ENCODE measurements at places on chromosomes 3 and 15.

DNA sequence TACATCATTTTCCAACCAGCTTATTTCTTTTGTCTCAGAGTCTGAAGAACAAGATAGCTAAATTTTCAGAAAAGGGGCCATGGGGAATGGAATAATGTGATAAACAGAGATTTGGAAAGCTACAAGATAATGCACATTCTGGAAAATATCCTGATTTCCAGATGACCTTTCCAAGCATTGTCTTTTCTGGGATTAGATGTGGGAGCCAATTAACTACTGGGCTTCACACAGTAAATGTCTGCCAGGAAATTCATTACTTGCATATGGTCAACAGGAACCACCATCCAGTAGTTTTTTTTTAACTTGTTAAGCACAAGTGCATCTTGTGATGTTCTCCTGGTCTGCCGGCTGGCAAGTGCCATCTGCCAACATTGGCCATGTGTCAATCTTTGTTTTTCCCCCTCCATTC, 131.1 kb upstream of the BFSP2 start:
- no peak for DNase-seq

DNA sequence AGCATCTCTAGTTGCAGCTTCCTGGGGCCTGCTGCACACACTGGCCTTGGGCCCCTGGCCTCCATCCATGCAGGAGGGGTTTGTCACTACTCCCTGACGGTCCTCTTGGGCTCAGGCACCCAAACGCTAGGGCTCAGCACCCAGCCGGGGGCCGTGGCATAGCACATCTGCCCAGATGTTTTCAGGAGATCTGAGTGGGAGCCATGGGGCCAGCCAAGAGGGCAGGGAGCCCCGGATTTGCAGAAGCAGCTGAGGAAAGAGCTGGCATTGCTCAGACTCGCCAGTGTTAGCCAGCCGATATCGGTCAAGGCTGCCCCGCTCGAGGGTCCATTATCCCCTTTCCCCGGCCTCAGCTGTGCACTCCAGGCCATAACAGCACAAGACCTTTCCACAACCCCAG, 1.5 kb upstream of the ALDH1A3 start:
- no peak for DNase-seq

GRCh38 chr15:79606831-79607355, 174.8 kb downstream of the MINAR1 start:
- DNase-seq = no peak

GRCh38 chr15:56472278-56472677, 7.3 kb upstream of the MNS1 start:
- no peak for DNase-seq

- no peak for DNase-seq
Observed at GRCh38 chr15:40157778-40158447, 3.0 kb upstream of the BUB1B start.

DNA sequence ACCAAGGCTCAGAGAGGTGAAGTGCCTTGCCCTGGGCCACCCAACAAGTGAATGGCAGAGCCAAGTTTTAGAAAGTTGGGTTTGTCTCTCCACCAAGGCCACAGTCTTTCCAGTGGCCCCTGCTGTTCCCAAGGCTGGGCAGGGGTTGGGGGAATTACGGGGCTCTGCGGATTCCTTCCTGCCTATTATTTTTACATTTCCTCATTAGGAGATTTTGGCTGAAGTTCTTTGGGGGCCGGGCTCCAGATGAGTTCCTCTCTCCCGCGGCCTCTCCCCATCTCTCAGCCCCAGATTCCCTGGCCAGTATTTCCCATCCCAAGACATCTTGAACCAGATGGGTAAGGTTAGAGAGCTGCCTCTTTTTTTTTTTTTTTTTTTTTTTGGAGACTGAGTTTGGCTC, 44.0 kb upstream of the SMAD6 start:
- DNase-seq = no peak

- DNase-seq = no peak
Observed at GRCh38 chr3:15497964-15498363, 23.5 kb downstream of the COLQ start.

GRCh38 chr3:107235193-107235927, 141.9 kb upstream of the CCDC54 start:
- no peak for DNase-seq

- peak; percentile 31 for DNase-seq
Observed at GRCh38 chr3:188432802-188433520, 279.0 kb downstream of the LPP start.

GRCh38 chr3:180058238-180058637, 21.5 kb upstream of the PEX5L start:
- DNase-seq = no peak

- no peak for DNase-seq
Observed at GRCh38 chr3:95197661-95198060, 1134.8 kb downstream of the NSUN3 start.

DNA sequence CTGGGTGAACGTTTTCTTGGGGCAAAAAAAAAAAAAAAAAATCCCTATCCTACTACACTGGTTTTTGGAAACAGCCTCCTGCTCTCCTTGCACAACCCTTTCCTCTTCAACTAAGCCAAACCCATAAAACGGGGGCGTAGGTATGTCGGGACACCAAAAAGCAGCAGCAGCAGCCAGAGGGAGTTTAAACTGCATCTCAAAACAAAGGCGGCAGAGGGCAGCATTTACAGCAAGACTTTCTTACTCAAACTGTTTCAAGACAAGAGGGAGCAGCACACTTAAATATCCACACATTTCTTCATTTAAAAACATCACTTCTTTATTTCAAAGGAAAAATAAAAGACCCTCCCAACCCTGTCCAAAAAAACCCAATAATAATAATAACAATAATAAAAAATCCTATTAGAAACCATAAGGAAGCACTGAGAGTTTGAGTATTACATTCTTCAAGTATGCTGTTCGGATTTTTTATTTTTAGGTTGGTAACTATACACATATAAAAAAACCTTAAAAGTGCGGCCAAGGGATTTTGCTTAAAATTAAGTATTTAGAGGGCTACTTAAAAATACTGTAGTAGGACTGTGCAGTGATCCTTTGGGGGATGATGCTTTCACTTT, 43.9 kb upstream of the PLXND1 start:
- DNase-seq = peak; percentile 77

- no peak for DNase-seq
Observed at GRCh38 chr15:77025941-77026411, 31.1 kb downstream of the PSTPIP1 start.

- DNase-seq = no peak
Observed at GRCh38 chr15:100786901-100787566, 92.6 kb upstream of the ALDH1A3 start.

GRCh38 chr3:195196266-195196665, 74.7 kb downstream of the XXYLT1 start:
- peak; percentile 61 for DNase-seq
